ENCODE measurements at places on chromosomes 5 and 9. TPM values are rescaled to one million over a fixed set of nuclear protein-coding genes. Genes with fewer than 3 reads are reported as not detected.

BTNL3 gene
- total RNA-seq: not detected

FBXW2 gene
- total RNA-seq: 46.2 TPM

- peak; percentile 72 for DNase-seq
Measured at GRCh38 chr9:94554439-94555331, at the start of gene PCAT7. PCAT7 (plus strand) TSS chr9:94555083.

MLANA gene
- total RNA-seq: not detected

DNA sequence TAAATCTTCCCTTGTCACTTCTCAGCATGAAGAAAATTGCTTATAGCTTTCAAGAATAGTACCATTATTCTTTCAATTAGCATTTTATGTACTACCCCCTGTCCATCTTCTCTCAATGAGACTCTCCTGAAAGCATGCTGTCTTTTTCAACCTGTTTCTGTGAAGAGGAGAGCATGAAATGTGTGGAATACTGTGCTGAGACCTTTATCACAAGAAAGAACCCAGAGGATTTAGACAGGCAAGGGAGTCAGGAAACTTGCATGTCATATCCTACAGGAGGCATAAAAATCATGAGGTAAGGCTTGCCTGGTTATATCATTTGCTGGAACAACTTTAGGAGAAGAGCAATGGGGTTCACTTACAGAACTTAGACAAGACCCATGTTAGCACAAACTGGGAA, 56.7 kb upstream of the LPAR1 start:
- no peak for DNase-seq

DNA sequence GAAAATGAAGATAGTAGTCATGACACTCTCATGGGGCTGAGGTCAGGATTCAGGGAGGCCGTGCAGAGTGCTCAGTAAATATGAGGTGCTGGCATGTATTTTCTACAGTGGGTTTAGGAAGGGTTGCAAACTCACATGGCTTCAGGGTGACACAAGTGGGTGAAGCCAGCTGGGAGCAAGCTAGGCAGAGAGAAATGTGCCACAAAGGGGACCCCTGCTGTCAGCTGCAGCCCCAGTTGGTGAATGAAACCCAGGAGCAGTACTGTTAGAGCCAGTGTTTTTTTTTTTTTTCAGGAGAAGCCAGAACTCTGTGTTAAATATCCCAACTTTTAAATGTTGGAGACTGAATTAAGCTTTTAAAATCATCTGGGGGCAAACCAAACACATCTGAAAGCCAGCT, 75.3 kb downstream of the INSYN2B start:
- no peak for DNase-seq

- DNase-seq: no peak
Measured at GRCh38 chr5:77308154-77308960, 97.9 kb downstream of the PDE8B start.

DNA sequence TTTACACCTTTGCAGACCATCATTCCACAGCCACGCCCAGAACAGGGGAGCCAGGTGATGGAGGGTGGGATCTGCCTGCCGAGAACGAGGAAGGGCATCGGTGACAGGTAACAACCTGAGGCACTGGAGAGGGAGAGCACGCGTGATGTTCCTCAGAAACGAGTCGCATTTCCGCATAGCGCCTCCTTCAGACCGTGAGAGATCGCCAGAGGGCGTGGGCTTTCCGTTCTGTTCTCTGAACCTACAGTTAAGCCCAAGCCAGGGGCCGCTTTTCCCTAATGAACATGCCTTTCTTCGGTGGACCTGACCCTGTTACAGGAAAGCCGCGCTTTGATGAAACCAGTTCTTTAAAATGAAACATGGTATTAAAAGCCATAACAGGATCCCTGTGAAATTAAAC, 17.1 kb upstream of the ADAMTS2 start:
- no peak for DNase-seq

FOXD4L4 gene
- not detected for total RNA-seq

DNA sequence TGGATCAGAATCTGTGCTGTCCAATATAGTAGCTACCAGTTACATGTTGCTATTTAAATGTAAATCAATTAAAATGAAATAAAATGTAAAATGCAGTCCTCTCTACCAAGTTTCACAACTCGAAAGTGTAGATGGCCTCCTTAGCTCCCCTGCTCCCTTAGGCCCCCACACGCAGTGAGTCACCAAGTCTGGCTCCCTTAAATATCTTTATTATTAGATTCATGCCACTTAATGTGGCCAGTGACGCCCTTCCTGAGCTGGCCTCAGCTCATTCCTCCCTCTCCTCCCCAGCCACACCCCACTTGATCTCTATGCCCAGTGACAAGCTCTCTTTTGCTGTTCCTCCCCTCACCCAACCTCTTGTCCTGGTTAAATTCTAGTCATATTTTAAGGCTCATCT, 88.4 kb upstream of the DNAH5 start:
- DNase-seq: no peak

SH2D3C gene
- 9.4 TPM for total RNA-seq

- DNase-seq: no peak
Measured at GRCh38 chr9:77751341-77752091, 103.4 kb upstream of the GNA14 start.

DNA sequence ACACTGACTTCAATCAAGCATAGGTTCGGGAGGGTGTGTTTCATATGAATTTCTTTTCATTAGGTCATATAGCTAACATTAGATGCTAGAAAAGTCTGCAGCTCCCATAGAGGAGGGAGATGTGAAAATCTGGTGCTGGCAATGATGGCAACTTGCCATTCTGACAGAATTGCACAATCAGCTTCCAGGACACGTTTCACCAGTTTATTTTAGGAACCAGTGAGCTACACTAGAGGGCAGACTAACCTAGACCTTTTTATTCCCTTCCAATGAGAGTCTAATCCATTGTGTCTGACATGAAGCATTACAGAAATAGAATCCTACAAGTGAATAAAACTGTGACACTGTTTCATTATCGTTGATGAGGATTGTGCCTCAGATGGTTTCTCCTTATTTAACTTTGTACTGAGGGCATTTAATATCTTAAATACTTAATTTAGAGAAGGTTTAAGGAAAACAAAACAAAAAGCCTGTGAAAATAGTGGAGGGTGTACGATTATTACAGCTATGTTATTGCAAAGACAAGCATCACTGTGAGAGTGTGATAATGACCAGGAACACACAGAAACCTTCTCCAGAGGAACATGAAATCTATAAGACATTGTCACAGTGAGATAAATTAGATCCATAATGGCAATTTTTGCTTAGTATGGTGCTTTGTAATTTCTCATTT, 363.3 kb upstream of the RPS23 start:
- DNase-seq: peak; percentile 78

DNA sequence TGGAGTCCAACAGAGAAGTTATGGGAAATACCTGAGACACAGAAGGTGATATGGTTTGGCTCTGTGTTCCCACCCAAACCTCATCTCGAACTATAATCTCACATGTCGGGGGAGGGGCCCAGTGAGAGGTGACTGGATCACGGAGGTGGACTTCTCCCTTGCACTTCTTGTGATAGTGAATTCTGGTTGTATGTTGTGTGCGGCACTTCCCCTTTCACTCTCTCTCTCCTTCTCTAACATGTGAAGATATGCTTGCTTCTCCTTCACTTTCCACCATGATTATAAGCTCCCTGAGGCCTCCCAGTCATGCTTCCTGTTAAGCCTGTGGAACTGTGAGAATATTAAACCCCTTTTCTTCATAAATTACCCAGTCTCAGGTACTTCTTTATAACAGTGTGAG, 96.1 kb downstream of the TMEM232 start:
- DNase-seq: no peak

DNA sequence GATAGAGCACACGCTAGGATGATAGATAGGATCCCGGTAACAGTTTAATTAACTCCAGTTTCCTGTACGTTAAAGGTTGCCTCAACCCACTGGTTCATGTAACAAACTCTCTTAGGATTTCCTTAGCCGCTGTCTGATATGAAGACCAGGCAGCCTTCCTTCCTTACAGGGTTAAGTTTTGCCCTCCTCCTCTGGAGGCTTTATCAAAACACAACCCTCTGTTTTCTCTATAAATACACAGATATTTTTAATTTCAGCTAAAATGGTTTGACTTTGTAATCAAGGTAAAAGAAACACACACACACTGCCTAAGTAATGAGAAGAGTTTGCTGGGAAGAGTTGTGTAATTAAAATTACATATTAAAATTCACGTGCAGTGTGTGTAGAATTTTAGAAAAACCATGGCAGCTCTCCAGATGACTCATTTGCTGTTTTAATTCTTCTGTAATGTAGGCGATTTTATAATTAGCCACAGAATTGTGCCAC, 369.8 kb downstream of the CSNK1G3 start:
- DNase-seq: no peak

GRCh38 chr5:16615741-16616535, 859 bp downstream of the RETREG1 start:
- DNase-seq: no peak

GRCh38 chr5:36150676-36151433, 832 bp downstream of the LMBRD2 start:
- DNase-seq: peak; percentile 61
